ENCODE measurements at places on chromosomes 4 and X.

DNA sequence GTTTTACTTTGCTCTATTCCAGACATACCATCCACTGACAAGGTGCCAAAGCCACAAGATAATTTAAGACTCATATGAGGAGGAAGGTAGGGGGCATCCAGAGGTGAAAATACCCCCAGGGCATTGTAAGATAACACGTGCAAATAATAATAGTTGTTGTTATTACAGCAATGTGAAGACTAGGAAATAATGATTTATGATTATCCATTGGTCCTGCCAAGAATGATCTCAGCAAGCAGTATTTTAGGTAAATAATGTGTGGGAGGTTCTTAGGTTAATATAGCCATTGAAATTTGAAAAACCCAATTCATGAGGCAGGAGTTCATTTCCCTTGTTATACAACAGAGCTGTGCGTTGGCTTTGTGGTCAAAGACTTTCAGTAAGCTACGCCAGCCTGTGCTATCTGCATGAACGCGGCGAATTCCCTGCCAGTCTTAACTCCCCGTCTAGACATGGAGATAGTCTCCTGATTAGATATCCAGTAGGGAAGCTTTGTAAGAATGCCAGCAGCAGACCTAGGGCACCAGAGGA is 47.2 kb upstream of the MXRA5 start:
- DNase-seq = peak; percentile 9

GRCh38 chr4:56973336-56973735 is 4.1 kb downstream of the NOA1 start:
- no peak for DNase-seq

GRCh38 chrX:147832707-147833348 is 78.9 kb upstream of the FMR1 start:
- no peak for DNase-seq

- no peak for DNase-seq
These were observed 5.7 kb upstream of the PPEF1 start for GRCh38 chrX:18701621-18702361.

- DNase-seq = no peak
These were observed 5.6 kb upstream of the STPG2 start for GRCh38 chr4:98148856-98149255.

DNA sequence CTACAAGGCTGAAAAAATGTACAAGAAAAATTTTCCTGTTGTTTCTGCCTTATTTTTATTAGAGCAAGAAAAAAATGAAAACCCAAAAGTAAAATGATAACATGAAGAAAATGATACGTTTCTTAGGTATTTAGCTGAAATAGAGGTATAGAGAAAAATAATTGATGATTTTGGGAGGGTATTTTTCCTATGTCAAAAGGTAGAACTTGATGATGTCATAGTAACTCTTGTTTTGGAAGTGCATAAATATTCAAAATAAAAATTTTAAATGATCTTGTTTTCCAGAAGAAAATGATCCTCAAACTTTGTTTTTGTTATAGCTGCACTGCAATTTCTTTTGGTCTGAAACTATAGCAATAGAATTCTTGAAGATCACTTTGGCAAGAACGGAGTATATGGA is 608.8 kb upstream of the BOD1L1 start:
- no peak for DNase-seq

DNA sequence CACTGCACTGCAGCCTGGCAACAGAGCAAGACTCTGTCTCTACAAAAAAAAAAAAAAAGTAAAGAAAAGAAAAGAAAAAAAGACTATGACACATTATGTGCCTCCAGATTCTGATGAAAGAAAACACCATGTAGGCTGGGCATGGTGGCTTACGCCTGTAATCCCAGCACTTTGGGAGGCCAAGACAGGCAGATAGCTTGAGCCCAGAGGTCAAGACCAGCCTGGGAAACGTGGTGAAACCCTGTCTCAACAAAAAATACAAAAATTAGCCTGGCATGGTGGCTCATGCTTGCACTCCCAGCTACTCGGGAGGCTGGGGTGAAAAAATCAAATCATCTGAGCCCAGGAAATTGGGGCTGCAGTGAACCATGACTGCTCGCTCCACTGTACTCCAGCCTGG is 19.4 kb downstream of the THOC2 start:
- DNase-seq = no peak

All from NCI-H1048 (cell line).